Effector CD4-positive, alpha-beta T cell (primary cell): ENCODE measurements at places on chromosomes 12 and 14.

DNA sequence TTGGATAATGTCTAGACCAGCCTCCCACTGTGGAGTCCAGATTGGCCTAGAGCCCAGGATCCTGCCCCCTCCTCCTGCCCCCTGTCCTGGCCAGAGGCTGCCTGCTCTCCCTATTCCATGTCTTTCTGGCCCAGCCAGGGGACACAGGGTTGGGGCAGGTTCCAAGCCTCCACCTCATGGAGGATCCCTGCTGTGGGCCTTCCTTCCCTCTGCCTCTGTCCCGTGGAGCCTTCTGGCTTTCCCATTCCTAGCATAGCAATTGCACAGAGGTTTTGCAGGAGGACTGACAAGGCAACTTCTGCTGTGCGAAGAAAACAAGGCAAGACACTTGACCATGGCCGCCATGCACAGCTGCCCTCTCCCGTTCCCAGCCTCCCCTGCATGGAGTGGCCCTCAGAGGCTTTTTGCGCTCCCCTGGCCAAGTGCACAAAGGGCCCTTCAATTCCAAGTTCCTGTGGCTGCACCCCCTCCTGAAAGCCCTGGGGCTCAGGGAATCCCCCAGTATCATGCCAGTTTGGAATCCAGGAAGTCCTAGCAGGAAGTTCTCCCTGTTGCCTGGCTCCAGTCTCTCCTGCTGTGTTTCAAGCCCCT is 42.1 kb downstream of the KRT80 start:
- DNase-seq: no peak

DNA sequence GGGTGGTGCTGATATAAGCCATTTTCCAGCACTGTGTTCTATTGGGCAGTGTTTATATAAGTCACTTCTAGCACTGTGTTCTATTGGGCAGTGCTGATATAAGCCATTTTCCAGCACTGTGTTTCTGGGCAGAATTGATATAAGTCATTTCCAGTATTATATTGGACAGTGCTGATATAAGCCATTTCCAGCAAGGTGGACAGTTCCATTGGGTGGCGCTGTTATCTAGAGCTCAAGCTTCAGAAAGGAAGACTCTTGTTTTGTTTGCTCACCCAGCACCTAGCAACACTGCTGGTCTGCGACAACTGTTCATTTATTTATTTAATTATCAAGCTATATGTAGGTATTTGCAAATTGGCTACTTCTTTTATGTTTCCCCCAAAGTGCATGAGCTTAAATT is 690.3 kb downstream of the AACS start:
- DNase-seq: no peak

- no peak for DNase-seq
Measured at GRCh38 chr14:22280497-22281316, 308.3 kb downstream of the DAD1 start.

DNA sequence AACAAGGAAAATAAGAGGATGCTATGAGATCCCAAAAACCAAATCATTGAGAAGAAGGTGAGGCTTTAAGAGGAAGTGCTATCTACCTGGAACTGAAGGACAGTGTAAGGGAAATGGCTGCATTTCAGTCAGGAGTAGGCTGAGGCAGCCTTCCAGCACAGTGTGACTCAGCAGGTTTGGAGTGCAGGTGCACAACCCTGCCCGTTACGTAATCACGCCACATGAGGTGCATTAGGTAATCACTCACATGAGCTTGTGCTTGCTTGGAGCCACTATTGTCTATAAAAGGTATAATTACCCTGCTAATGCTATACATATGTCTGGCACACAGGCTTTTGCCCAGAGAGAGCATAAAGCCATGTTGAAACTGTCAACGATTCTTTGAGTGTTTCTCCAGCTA is 74.9 kb downstream of the DIO2 start:
- DNase-seq: no peak

DNA sequence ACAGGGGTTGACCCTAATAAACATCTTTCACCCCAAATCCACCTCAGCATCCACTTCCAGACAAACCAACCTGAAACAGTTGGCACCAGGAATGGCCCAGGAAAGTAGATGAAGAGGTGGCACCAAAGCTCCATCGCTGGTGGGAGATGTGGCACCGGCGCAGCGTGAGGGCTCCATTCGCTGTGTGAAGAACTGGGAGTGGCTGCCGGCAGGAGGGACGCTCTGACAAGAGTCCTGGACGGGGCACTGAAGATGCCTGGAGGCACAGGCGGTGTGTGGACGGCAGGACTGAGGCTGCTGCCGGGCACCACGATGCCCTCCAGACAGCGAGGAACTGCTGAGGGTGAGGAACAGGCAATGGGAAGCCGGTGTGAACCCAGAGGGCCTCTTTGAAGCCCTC is 29.3 kb downstream of the DIO3 start:
- no peak for DNase-seq

DNA sequence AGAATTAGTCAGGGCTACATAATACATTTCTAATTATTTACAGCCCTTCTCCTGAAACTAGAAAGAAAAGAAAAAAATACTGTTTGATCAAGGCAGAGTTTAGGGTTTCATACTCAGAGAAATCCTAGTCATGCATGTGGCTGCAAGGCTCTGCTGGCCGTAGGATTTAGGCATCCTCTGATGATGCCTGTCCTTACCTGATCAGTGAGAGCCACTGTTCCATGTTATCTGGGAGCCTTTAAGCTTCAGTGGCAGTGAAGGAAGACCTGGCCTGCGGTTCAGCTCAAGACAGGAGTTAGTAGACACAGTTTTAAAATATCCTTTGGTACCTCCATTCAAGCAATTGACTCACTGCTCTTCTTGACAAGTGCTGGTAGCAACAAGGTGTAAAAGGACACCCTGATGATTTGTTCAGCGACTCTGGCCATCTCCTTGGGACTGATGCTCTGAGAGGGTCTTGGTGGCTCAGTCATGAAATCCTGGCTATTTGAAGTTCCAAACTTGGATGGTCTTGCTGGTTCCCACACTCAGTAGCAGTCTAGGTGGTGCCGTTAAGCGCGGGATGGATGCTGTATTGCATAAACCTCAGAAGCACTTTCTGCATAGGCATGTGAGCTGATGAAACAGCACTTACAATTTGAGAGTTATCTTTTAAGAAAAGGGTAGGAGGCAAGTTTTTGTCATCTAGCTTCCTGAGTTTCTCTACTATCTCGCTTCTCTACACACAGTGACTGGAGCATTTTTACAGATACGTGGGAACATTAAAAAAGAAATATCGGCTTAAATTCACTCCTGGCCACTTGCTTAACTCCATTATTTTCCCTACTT is 162.0 kb downstream of the SAMD4A start:
- no peak for DNase-seq

DNA sequence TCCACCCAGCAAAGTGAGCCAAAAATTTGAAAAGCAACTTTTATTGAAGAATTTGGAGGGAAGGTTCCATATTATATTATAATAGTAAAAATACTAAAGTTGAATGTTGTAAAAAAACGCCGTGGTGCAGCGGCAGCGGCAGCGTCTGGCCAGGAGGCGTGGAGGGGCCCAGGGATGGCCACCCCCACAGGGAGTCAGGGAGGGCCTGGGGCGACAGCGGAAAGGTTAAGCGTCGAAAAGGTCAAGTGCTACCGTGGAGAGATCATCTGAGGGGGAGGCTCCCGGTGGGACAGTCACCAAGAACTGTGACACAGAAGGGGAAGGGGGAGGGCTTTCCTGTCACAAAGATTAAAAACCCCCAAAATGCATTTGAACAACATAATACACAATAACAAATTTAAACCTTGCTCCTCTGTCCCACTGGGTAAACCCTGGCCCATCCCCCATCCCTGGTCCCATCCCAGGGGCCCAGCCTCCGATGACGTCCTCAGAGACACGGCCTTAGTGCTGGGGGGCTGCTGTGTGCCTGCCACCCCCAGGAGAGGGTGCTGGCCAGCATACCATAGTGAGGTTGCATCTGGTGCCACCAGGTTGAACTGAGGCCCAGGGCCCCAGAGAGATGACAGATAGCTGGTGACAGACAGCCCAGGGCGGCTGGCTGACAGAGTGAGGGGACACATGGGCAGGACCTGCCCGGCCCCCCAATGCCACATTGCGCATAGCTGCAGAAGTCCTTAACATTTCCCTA is 16.6 kb downstream of the SIVA1 start:
- no peak for DNase-seq

DNA sequence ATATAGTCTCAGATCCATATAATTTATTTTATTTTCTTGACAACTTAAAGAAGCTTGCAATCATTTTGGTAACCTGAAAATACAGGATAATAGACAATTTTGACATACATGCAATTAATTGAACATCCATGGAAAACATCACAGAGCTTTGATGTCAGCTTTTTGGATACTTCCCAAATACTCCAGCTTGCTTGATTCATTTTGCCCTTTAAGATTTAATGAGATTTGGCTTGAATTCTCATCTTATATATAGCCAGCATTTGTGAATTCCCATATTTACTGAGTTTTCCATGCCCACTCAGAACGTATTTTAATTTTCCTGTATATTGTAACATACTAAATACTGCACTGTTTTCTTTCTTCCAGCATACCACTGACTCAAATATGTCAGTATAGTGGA is 803.0 kb upstream of the MGAT4C start:
- DNase-seq: no peak

DNA sequence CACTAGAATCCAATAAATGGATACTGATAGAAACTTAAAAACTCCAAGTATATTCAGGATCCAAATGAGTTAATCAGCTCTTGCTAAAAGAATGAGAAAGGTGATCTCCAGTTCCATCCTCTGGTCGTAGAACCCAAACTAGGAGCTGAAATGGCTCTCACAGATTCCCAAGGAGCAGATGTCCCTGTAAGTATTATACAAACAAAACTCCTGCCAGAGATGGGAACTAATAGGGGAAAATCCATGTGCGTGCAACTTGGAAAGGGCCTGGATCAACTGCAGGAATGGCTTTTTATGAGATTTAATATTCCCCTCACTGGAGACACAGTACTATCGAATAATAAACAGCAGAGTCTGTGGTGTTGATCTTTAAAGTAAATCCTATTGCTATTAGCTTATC is 309.2 kb upstream of the TBX3 start:
- no peak for DNase-seq
